Stomach (tissue), 19 donors: ENCODE measurements at places on chromosomes 3 and 15. TPM values are rescaled to one million over a fixed set of nuclear protein-coding genes. Genes with fewer than 3 reads are reported as not detected.

TMOD2 gene
- 2.9 TPM for total RNA-seq

KLHDC8B gene
- total RNA-seq, result 11.6 TPM

GRCh38 chr3:176995946-176996345 is 201.3 kb downstream of the TBL1XR1 start:
- H3K4me1 ChIP-seq, result no peaks in the 10 kb centered on the region
- no peak overlapping the region for H3K27ac ChIP-seq
- no peak overlapping the region for H3K4me3 ChIP-seq
- no peaks in the 10 kb centered on the region for H3K27me3 ChIP-seq
- H3K36me3 ChIP-seq, result no peaks in the 10 kb centered on the region

SEMA5B gene
- 1.8 TPM for total RNA-seq

DNA sequence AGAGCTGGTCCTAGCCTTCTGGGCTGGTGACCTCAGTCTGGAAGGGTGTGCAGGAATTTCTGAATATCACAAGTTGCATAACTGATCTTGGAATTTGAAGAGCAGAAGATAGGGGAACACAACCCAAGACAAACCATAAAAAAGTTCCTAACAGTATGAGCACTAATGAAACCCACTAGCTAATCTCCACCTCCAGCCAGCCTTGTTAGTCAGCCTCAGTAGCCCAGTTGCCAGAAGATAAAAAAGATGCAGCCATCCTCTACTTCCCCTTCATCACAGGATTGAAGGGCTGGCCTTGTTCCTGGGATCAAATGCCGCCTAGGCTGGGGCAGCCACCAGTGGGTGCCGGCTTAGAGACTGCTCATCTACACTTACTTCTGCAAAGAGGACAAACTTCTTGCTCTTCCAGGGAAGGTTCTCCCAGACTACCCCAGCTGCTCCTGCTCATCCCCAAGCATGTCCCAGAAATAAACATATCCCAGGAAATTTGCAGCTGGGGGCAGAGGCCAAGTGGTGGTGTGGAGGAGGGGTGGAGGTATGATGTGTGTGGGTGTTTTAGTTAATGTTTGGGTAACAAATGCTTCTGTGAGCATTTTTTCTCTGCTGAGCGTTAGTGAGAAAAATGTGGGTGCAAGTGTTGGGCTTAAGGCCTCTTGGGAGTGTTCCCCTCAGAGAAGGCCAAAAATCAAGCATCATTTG is 9.2 kb upstream of the ITGA11 start:
- H3K4me1 ChIP-seq, result no peaks in the 10 kb centered on the region
- no peak for DNase-seq
- H3K27ac ChIP-seq, result no peak overlapping the region

- DNase-seq, result no peak
- no peak overlapping the region for H3K4me3 ChIP-seq
- no peaks in the 10 kb centered on the region for H3K36me3 ChIP-seq
- peaks cover 16% of the 10 kb centered on the region for H3K4me1 ChIP-seq
Measured at GRCh38 chr15:66878761-66879160, 176.7 kb downstream of the SMAD6 start.

GRCh38 chr15:47394286-47394809 is 323.0 kb upstream of the SEMA6D start:
- DNase-seq, result no peak
- no peaks in the 10 kb centered on the region for H3K27me3 ChIP-seq
- no peaks in the 10 kb centered on the region for H3K36me3 ChIP-seq
- no peak overlapping the region for H3K27ac ChIP-seq
- H3K4me1 ChIP-seq, result no peaks in the 10 kb centered on the region

GRCh38 chr3:64438812-64439211 is 213.5 kb upstream of the PRICKLE2 start:
- H3K4me1 ChIP-seq, result peaks cover 37% of the 10 kb centered on the region
- peak; percentile 54 for DNase-seq
- H3K4me3 ChIP-seq, result no peak overlapping the region
- H3K36me3 ChIP-seq, result no peaks in the 10 kb centered on the region
- H3K27ac ChIP-seq, result no peak overlapping the region

PTX3 gene
- total RNA-seq, result 25.7 TPM

DNA sequence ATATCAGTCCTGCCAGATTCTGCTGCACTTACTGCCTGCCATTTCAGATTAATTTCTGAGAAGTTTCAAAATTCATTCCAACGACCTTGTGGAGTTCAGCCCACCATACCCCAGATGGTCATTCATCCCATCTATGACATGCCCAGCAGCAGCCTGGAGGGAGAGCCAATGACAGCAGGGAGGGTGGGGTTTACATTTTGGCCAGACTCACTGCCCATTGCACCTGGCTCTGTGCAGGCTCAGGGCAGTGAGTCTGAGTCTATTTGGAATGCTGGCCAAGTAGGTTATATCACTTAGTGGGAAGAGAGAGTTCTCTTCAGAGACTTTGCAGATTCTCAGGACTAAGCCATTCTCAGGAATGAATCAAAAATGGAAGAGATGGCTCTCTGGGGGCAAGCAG is 21.5 kb downstream of the SRPRB start:
- H3K4me1 ChIP-seq, result no peaks in the 10 kb centered on the region
- H3K36me3 ChIP-seq, result peaks cover 43% of the 10 kb centered on the region
- no peak overlapping the region for H3K4me3 ChIP-seq
- DNase-seq, result no peak

- H3K4me3 ChIP-seq, result no peak overlapping the region
- no peaks in the 10 kb centered on the region for H3K27me3 ChIP-seq
- H3K4me1 ChIP-seq, result no peaks in the 10 kb centered on the region
- no peaks in the 10 kb centered on the region for H3K36me3 ChIP-seq
- H3K27ac ChIP-seq, result no peak overlapping the region
Measured at GRCh38 chr3:115040673-115041286, 106.3 kb downstream of the ZBTB20 start.

DNA sequence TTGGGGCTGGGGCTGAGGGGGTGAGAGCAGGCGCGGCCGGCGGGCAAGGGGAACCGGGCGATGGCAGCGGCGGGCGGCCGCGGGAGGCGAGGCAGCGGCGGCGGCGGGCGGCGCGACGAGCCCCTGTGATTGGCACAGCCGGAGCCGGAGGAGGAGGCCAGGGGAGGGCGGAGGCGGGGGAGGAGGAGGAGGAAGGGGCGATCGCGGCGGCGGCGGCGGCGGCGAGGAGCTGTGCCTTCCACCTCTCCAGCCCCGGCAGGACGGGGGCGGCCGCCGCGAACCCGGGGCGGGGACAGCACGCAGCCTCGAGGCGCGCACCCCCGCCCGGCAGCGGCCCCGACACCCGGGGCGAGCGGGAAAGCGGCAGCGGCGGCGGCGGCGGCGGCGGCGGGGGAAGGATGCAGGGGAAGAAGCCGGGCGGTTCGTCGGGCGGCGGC is at the start of gene SLCO3A1:
Gene SLCO3A1, plus strand, starts transcription at position 198 of the 437 bp plus-strand sequence.
- H3K4me3 ChIP-seq, result peak within 1 kb of the TSS; percentile 80
- no peaks in the 10 kb centered on the region for H3K36me3 ChIP-seq
- H3K27me3 ChIP-seq, result peaks cover 3% of the 10 kb centered on the region
- DNase-seq, result peak; percentile 87
- peak within 1 kb of the TSS; percentile 87 for H3K27ac ChIP-seq

GRCh38 chr3:60025096-60026050 is 975.5 kb upstream of the CFAP20DC start:
- H3K4me1 ChIP-seq, result no peaks in the 10 kb centered on the region
- no peak for DNase-seq
- H3K27me3 ChIP-seq, result no peaks in the 10 kb centered on the region
- H3K36me3 ChIP-seq, result no peaks in the 10 kb centered on the region
- H3K27ac ChIP-seq, result no peak overlapping the region

DNA sequence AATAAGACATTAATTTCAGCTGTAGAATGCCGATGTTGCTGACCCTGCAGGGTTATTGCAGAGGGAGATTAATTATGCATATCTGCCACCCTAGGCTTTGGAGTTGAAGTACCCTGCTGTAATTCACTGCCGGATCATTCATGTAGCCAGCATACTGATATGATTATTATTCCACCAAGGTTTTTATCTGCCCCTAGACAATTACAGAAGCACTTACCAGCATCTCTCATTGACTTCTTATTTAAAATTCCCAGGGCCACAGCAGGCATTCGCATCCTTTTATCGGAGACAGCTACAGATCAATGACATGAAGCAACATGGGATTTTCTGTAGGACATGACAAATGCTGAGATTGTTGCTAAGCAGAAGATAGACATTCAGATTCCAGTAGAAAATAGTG is 31.3 kb downstream of the IL1RAP start:
- no peaks in the 10 kb centered on the region for H3K27me3 ChIP-seq
- no peak overlapping the region for H3K4me3 ChIP-seq
- no peak for DNase-seq
- H3K27ac ChIP-seq, result no peak overlapping the region
- no peaks in the 10 kb centered on the region for H3K4me1 ChIP-seq

BFSP2 gene
- total RNA-seq, result not detected

- no peaks in the 10 kb centered on the region for H3K27me3 ChIP-seq
- no peak overlapping the region for H3K27ac ChIP-seq
- H3K4me3 ChIP-seq, result no peak overlapping the region
- peak; percentile 8 for DNase-seq
- H3K36me3 ChIP-seq, result peaks cover 5% of the 10 kb centered on the region
Measured at GRCh38 chr15:32807331-32807730, 89.5 kb downstream of the GREM1 start.

GRCh38 chr3:86990012-86990733 is 776 bp downstream of the VGLL3 start:
- H3K4me3 ChIP-seq, result peak overlapping the region; percentile 67
- peaks cover 22% of the 10 kb centered on the region for H3K4me1 ChIP-seq
- peaks cover 21% of the 10 kb centered on the region for H3K27me3 ChIP-seq
- no peaks in the 10 kb centered on the region for H3K36me3 ChIP-seq
- peak; percentile 76 for DNase-seq

DNA sequence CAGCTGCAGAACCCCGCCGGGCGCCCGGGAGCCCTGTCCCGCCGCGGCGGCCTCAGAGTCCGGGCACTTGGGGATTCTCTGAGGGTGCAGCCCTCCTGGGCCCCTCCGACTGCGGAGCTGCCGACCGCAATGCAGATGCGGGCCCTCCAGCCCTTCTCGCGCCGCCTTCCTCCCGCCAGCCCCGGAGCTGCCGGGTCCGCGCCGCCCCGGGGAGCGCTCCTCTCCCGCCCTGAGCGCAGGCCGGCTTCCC is 320 bp upstream of the ACAN start:
- peaks cover 10% of the 10 kb centered on the region for H3K4me1 ChIP-seq
- DNase-seq, result no peak
- no peak overlapping the region for H3K27ac ChIP-seq
- peaks cover 25% of the 10 kb centered on the region for H3K27me3 ChIP-seq
